Muscle of back (tissue), 13 donors: ENCODE measurements at places on chromosomes 2 and 18.
A peak's percentile ranks its signal among the peaks of the same experiment; 100 is the strongest.

DNA sequence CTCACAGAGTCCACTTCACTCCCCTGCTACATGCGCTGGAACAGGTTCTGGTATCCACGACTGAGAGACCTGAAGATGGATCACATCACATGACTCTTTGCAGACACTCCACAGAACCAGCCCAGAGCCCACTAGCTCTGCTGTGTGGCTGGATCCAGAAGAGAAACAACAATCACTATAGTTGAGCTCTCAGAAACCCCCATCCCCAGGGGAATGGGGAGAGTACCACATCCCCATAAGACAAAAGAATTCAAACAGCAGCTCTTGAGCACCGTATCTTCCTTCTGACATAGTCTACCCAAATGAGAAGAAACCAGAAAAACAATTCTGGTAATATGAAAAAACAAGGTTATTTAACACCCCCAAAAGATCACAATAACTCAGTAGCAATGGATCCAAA, 76.4 kb downstream of the ZSWIM2 start:
- DNase-seq = no peak

DNA sequence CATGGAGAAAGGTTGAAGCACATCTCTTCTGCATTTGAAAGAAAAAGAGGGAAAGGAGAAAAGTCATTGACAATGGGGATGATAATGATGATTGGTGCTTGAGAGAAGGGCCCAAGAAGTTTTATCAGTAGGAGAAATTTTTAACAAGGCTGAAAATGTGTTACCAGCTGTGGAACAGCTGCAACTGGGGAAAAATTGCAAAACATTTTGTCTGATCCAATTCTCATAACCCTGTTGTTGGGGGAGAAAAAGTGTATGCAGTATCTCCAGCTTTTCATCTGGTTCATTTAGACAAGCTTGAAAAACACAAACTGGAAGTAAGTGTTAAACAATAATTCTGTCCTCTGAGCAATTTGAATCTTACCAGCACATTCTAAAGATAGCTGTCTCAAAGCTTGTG, 92.7 kb downstream of the CSRNP3 start:
- DNase-seq = no peak

DNA sequence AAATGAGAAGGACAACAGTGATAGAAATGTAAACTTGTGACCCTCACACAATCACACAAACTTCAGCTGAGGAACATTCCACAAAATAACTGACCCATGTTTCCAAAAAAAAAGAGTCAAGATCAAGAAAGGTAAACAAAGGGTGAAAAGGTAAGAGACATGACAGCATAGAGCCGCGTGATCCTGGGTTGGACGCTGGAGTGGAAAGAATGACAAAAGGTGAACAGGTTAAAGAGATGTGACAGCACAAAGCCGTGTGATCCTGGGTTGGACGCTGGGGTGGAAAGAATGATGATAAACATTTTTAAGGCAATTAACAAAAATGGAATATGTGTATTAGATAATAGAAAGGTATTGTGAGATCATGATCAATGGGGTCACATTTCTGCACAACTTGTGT, 110.3 kb downstream of the SNTG2 start:
- DNase-seq = no peak

- no peak for DNase-seq
Measured at GRCh38 chr2:149931486-149931885, 343.9 kb upstream of the MMADHC start.

- DNase-seq = no peak
Measured at GRCh38 chr2:111030945-111031344, 89.8 kb upstream of the BCL2L11 start.

DNA sequence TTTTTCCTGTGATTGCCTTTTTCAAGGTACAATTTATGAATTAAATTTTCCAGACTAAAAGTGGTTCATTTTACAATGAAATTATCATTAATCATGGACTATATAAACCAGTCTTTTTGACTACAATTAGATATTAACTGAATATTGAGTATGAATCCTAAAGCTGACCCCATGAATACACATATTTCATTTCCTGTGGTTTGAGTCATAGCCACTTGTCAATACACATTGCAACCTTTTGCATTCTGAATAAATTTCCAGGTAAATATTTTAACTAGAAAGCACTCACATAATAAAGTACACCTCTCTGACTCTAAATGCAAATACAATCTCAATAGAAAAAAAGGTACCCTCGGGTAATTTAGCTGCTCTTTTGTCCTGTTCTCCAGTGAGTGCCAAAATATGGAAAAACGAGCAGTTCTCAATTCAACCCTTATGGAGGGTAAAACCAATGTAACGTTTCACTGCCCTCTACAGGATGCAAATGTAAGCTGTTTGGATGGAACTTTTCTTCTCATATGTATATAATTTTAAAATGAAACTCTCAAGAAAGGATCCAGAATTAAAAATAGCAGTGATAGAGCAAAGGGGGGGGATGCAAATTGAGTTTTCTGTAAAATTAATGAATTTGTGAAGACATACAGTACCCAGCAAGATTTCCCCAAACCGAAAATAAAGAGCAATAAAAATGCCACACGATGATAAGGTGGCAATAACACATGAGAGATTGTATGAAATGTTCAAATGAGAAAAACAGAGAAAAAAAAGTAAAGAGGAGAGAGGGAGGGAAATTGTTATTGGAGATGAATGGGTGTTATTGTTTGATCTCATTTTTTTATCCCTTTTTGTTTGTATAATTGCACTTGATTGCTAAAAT, 1795.7 kb upstream of the PIK3C3 start:
- DNase-seq = peak; percentile 44

GRCh38 chr2:165874445-165875039, 79.0 kb downstream of the TTC21B start:
- DNase-seq = peak; percentile 68

- DNase-seq = no peak
Measured at GRCh38 chr2:223185638-223186037, 133.6 kb downstream of the KCNE4 start.

DNA sequence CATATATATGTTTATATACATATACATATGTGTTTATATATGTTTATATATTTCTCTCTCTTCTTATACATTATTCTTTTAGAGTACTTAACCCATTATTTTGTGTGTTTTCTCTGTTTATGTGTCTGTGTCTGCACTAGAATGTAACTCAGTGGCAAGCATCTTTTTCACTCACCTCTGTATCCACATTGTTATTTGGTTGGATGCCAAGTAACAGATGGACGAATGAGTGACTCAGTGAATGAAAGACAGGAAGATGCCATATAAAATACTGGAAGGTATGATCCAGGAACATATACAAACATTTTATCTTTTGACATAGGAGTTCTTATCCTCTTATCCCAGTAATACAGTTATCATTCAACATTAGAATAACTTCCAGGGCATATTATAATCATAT, 684.8 kb downstream of the RNF144A start:
- no peak for DNase-seq

- no peak for DNase-seq
Measured at GRCh38 chr2:160650196-160651118, 156.8 kb upstream of the RBMS1 start.

- DNase-seq = no peak
Measured at GRCh38 chr2:120454654-120455385, 108.9 kb downstream of the INHBB start.

DNA sequence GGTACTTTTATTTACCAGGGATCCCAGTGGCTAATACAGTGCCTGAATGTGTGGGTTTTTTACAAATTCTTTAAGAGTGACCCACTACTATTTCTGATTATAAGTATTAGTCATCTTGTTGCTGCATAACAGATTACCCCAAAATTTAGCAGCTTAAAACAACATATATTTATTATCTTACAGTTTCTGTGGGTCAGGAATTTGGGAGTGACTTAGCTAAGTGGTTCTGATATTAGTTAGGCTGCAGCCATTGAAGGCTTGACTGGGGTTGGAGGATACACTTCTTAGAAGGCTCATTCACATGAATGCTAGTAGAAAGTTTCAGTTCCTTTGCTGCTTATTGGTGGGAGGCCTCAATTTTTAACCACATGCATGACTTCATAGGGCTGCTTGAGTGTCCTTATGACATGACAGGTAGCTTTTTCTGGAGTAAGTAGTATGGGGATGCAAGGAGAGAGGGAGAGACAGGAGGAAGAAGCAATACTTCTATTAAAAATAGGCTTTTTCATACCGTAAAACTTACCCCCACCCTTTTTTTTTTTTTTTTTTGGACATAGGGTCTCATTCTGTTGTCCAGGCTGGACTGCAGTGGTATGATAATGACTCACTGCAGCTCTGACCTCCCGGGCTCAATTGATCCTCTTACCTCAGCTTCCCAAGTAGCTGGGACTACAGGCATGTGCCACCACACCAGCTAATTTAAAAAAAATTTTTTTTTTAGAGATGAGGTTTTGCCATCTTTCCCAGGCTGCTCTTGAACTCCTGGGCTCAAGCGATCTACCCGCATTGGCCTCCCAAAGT, 13.3 kb upstream of the POLE4 start:
- DNase-seq = no peak

DNA sequence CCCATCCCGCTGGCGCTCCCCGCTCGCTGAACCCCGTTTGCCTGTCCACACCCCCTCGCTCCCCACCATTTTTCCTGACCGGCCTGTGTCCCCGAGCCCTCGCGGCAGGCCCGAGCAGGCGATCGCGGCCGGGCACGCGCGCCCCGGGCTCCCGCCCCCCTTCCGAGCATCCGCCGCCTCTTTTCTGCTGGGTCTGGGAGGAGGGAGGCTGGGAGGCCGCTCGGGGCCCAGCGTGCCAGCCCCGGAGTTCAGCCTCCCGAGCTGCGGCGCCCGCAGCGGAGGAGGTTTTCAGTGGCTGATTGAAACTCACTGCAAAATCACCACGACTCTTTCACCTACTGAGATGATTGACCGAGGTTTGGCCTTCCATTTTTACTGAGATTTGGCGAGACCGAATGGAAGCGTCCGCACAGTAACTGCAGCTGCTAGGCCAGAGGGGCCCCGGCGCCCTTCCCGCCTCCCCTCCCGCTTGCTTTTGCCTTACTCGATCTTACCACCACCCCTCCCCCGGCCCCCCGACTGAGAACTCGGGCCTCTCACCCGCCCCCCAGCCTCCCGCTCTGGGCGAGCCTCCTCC, 4.8 kb downstream of the SOX11 start:
- DNase-seq = peak; percentile 93

DNA sequence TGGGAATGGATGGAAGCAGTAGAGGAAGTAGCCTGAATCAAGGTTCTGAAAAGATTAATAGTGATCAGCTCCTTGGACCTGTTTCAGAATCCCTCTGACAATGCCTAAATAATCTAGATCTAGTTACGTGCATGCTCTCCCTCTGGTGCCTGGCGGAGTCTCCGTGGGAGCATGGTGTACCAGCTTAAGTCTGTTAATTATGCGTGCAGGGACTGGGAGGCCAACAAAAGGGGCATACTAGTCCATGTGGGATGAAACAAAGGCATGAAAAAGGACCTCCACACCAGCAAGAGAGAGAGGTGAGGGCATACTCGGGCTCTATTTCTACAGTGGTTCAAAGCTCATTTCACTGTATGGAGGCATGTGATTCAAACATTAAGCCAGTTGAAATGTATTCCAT, 200.3 kb downstream of the DPP4 start:
- no peak for DNase-seq

DNA sequence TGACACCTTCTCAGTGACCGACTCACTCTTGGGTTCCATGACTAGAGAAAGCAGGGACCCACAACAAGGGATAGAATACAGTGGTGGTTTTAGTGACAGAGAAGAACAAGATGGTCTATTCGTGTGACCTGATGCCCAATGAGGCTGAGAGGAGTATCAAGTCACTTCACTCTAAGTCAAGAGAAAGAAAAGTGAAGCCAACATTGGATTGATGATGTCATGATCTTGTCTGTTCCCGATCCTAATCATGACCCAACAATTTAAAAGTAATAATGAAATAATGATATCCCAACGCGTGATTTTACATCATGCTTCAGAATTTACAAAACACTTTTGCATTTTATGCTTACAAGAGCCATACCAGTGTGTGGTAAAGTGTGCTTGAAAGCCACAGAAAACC, 155.6 kb upstream of the POU3F3 start:
- no peak for DNase-seq

DNA sequence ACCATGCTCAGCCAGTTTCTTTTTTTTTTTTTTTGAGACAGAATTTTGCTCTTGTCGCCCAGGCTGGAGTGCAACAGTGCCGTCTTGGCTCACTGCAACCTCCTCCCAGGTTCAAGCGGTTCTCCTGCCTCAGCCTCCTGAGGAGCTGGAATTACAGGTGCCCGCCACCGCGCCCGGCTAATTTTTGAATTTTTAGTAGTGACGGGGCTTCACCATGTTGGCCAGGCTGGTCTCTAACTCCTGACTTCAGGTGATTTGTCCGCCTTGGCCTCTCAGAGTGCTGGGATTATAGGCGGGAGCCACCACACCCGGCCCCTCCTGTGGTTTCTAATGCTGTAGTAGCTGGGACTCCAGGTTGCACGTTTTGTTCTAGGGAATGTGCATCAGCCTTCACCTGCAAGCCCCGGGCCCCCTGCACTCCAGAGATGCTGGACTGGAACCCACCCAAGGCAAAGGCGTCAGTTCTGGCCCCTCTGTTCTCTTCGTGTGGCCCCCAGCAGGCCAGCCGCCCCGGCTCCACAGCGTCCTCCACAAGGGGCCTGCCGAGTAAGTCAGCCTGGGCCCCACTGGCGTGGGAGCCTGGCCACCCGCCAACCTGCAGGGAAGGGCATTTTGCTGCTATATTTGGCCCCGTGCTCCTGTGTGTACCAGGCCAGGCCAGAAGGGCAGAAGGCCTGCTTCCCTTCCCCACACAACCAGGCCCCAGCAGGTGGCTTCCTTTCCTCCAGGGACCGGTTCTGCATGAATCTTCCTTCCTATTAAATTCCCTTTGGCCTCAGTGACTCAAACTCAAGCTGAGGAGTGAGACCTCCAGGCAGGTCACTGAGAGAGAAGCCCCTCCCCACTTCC, 25.7 kb upstream of the B3GNT7 start:
- DNase-seq = no peak

DNA sequence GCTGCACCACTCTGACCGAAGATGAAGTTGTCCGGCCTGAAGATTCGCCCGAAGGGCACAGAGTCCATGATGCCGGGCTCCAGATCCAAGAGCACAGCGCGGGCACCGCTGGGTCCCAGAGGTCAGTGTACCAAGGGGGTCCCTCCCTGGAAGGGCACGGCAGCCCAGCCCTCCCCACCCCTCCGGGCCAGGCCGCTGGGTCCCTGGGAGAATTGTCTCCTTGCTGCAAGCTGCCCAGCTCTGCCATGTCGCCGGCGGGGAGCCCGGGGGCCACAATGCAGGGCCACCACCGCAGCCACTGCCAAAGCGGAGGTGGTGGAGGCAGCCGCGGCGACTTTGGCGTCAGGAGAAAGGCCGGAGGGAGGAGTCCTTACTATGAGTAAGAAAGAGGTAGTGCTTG, 189.5 kb upstream of the CYRIA start:
- DNase-seq = no peak
